Keratinocyte (primary cell): ENCODE measurements at places on chromosomes 16 and 17. TPM values are rescaled to one million over a fixed set of nuclear protein-coding genes. Genes with fewer than 3 reads are reported as not detected.
A peak's percentile ranks its signal among the peaks of the same experiment; 100 is the strongest.

The TBX21 gene
- not detected in 3 replicates for polyA plus RNA-seq

The CES4A gene
- 5.1 to 12.8 TPM (median 6.6 TPM) in 3 replicates for polyA plus RNA-seq

The PRSS53 gene
- 0.50 to 1.2 TPM (median 0.97 TPM) in 3 replicates for polyA plus RNA-seq

The NPIPB6 gene
- 0.09 to 0.40 TPM (median 0.38 TPM) in 3 replicates for polyA plus RNA-seq

The C17orf67 gene
- polyA plus RNA-seq, result 0.33 to 0.52 TPM (median 0.46 TPM) in 3 replicates

The SCGB1C2 gene
- polyA plus RNA-seq, result not detected in 3 replicates

The MFSD6L gene
- not detected in 3 replicates for polyA plus RNA-seq

The LIMD2 gene
- 1.6 to 3.5 TPM (median 3.3 TPM) in 3 replicates for polyA plus RNA-seq

The TEKT1 gene
- not detected in 3 replicates for polyA plus RNA-seq

The KRT25 gene
- not detected in 3 replicates for polyA plus RNA-seq

The OR2C1 gene
- polyA plus RNA-seq, result 0.14 to 0.15 TPM (median 0.14 TPM) in 3 replicates

GRCh38 chr16:2194852-2195321 lies 1.5 kb downstream of the CASKIN1 start:
- DNase-seq, result no peak

DNA sequence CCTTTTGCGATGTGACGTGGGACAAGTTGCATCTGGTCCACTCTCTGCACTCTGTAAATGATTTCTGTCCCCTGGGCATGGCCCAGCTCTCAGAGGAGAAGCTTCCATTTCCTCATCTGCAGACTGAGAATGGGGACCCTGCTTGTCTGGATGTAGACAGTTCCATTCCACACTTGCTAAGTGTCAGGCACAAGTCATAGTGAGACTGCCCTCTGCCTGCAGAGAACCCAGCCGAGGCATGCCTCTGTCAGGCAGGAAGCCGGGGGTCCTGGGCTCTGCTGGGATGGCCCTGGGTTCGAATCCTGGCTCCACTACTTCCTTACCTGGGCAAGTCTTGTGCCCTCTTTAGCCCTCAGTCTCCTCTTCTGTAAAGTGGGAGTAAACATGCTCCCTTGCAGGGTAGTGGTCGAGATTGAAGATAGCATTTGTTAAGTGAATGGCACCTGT lies 4.1 kb downstream of the MAP2K3 start:
- no peak for DNase-seq

DNA sequence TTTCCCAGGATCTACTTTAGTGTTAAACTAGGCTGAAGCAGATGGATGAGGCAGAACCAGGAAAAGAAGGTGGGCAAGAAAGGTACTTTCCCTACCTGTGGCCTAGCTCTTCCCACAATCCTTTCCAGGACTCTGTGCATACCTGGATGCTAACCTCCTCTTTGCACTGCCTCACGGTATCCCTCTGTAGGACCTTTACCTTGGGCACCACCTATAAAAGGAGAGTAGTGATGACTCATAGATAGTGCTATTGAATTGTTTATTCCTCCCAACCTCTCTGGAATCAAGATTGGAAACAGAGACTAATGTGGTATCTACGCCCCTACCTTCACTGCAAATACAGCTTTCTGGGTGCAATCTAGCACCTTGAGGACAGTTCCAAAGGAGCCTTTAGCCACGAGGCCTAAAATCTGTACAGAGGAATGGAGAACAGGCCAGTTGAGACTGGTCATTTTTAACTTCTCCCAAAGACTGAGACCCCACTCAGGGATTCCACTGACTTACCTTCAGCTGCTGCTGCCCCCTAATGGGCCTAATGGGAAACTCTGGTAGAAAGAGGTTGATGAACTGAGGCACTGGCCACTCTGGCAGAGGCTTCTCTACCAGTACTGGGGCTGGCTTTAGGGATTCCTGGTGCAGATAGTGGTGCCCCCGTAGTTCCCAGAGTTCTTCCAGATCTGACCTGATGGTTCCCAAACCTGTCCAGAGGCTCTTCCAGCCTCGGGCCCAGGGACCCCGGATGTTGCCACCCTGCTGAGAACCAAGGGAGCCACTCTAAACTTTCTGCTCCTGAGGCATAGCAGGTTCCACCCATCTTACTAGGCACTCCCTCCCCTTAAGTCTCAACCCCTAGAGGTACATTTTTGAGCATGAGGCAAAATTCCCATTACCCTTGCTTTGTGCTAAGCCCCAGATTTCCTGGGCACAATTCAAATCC lies 781 bp downstream of the RSKR start:
- no peak for DNase-seq

DNA sequence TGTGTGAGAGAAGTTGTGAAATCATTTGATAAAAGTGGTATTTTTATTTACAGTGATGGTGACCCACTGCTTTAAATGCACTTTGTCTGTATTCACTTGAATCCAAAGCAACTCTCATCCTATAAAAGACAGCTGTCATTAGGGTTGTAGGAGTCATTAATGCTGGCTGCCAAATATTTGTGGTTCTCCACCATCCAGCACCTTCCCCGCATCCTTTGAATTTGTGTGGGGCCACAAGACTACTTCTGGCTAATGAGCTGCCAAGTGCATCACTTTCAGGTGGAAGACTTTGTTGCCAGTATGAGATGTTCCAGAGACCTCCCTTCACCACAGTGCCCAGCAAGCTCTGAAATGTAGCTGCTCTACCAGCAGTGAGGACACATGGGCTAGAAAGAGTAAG lies 43.4 kb downstream of the CMTM3 start:
- DNase-seq, result no peak

DNA sequence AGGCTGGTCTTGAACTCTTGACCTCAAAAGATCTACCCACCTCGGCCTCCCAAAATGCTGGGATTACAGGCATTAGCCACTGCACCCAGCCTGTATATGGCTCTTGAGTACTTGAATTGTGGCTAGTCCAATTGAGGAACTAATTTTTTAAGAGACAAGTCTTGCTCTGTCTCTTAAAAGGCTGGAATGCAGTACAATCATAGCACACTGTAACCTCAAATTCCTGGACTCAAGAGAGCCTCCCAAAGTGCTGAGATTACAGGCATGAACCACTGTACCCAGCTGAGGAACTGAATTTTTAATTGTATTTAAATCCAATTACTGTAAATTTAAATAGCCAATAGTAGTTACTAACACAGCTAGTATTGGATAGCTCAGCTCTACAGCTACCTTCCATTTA lies 50.6 kb downstream of the MED13 start:
- no peak for DNase-seq

GRCh38 chr16:48113001-48113400 lies 42.8 kb downstream of the ABCC12 start:
- no peak for DNase-seq

DNA sequence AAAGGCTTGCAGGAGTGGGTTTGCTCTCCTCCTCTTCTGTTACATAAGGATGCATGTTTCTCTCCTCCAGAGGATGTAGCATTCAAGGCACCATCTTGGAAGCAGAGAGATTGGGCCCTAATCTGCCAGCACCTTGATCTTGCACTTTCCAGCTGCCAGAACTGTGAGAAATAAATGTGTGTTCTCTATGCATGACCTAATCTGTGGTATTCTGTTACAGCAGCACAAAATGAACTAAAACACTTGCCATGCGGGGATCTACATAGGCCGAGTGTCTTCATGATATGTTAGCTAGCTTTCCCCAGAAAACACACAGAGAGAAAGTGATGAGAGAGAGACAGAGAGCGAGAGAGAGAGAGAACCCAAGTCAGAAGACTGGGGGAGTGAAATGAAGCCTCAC lies 273.5 kb downstream of the UTP18 start:
- DNase-seq, result no peak

GRCh38 chr17:9355846-9356245 lies 219.8 kb downstream of the STX8 start:
- DNase-seq, result no peak

GRCh38 chr17:37744633-37744927 lies 279 bp downstream of the HNF1B start:
- DNase-seq, result no peak

- peak; percentile 65 for DNase-seq
These were observed 198.4 kb upstream of the SOX9 start for GRCh38 chr17:71922439-71922838.

GRCh38 chr16:68994324-68994723 lies 111.1 kb upstream of the HAS3 start:
- DNase-seq, result no peak

DNA sequence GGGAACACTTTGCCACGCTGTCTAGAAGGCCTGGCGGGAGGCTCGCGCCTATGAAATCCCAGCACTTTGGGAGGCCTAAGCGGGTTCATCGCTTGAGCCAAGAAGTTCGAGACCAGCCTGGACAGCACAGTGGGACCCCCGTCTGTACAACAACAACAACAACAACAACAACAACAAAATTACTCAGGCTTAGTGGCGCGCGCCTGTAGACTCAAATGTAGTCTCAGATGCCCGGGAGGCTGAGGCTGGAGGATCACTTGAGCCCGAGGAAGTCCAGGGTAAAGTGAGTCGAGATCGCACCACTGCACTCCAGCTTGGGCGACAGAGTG lies 297 bp upstream of the SLFN13 start:
- no peak for DNase-seq

- DNase-seq, result no peak
These were observed 424.1 kb downstream of the CA10 start for GRCh38 chr17:51734462-51734861.

DNA sequence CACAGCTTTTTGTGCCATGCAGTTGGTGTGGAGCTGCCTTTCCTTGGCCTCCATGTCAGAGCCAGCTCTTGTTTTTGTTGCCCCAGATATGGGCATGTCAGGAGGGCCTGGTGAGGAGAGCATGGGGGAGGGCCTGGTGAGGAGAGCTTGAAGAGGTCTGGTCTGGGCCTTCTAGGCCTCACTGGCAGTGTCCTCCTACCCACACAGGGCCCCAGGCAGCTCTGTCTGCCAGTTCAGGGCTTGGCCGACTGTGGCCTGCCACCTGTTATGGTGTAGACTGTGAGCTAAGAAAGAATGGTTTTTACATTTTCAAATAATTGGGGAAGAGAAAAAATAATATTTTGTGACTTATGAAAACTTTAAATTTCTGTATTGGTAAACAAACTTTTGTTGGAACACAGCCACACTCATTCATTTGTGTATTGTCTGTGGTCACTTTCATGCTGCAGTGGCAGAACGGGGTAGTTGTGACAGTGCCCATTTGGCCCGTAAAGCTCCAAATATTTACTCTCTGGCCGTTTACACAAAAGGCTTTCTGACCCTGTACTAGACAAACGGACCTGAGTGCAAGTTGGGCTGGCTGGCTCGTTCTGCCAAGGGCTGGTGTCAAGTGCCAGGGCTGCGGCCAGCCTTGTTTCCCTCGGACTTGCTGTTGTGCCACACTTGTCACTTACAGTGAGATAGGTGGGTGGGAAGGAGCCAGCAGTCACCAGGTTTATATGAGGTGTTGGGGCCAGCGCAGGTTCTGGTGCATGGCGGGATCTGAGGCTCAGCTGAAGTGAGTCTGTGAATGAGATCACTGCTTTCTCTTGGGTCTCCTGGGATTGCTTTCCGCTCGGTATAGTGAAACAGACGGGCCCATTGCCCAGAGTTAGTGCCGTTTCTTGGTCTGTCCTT lies 18.2 kb downstream of the PGS1 start:
- no peak for DNase-seq

DNA sequence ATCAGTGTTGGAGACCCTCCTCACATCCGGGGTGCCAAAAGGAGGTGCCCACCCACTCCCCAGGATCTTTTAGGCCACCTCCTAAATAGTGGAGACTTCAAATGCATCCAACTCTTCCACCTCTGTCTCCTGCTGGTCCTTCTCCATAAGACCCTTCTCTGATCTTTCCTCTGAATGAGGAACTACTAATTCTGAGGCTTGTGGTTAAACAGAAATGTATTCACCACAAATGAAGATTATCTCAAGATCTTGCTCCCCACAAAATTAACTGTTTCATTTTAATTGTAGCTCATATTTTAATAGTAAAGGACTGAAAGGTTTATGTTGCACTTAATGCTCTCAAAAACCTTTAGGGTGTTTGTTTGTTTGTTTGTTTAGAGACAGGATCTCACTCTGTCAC lies 34.1 kb downstream of the TLE7 start:
- DNase-seq, result no peak

- no peak for DNase-seq
These were observed 39.0 kb downstream of the ABCC1 start for GRCh38 chr16:15988268-15989013.

DNA sequence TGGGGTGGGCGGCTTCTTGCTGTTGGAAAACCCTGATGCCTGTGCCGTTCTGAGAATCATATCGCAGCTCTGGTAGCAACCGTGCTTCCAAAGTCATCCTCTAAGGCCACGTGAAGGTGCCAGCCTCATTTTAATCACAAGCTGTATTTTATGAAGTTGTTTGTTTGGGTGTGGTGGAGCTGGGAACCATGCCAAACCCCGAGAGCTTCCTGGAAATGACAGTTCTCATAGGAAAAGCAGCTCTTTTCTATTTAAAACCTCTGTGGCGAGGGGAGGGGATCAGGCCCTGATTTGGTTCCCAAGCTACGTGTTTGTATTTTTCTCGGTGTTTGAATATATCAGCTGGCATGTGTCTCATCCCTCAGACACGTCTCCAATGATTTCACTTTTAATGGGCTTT lies 21.7 kb downstream of the KNOP1 start:
- DNase-seq, result no peak

- no peak for DNase-seq
These were observed 8.0 kb upstream of the KATNB1 start for GRCh38 chr16:57727610-57728009.

DNA sequence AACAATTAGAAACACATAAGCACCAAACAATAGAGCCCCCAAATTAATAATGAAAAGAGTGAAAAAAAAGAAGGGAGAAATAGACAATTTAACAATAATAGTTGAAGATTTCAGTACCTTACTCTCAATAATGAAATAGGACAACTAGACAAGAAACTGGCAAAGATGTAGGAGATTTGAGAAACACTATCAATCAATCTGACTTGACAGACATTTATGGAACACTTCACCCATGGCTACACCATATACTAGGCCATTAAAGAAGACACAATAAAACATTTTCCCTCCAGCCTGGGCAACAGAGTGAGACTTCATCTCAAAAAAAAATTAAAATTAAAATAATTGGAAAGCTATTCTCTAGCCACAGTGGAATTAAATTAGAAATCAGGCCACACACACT lies 5.0 kb upstream of the DUS1L start:
- no peak for DNase-seq

DNA sequence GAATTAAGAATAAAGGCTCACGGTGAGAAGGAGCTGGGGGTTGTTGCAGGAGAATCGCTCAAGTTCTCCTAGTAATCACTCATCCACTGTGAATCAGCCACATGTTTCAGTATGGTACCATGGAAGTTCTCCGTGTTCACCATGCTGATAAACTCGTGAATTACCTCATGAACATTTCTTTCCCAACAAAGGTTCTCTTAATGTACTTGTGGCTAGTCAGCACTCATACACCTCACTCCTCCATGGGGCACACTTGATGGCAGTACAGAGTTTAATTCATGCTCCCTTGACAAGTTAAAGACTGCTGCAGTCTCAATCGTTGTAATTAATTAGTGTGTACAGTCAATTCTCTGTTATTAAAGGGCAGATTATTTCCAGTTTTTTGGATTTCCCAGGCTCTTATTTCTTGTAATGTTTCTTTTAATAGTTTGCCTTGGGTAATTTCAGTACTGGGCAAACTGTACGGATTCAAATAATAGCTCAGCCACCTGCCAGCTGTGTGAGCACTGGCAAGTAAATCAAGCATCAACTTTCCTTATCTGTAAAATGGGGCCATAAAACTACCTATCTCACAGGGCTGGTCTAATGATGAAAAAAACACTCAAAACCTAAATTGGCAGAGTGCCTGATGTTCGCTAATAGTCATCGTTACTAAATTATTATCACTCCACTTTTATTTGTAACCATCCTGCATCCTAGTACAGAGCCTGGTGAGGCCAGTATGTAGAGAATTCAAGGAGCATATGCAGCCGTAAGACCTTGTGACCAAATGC lies 6.1 kb downstream of the GOT2 start:
- no peak for DNase-seq
